ENCODE measurements at places on chromosomes 13 and 19.

DNA sequence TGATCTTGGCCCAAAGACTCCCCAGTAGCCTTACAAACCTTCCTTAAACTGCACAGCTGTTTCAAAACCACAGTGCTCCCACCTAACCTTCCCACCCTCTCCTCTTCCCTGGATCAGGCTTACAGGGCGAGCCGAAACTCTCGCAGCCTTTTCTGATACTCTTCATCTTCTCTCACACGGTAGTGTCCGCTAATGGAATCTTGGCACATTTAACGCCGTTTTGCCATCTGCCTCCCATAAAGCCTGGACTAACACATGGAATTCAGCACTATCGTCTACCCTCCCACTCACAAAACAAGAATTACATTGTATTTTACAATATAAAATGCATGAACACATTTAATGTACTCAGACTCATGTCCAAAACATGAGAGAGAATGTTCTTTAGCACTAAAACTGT lies 135.9 kb downstream of the RAP2A start:
- no peak for DNase-seq

DNA sequence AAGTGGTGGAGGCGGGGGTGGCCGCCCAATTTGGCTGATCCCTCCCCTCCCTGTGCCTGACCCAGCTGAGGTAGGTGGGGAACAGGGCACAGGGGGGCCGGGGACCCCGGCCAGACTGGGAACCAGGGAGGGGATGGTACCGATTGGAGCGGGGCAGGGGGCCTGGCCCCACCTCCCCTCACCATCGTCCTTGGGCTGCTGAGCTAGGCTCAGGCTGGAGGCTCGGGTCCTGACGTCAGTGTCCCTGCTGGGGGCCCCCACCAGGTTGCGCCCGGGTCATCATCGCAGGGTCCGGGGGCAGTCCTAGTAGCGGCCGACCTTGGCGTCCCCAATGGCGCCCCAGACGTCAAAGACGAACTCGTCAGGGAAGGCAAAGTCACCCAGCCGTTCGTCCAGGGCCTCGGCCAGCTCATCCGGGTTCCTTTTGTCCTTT lies 3.0 kb upstream of the PTGER1 start:
- DNase-seq = no peak

DNA sequence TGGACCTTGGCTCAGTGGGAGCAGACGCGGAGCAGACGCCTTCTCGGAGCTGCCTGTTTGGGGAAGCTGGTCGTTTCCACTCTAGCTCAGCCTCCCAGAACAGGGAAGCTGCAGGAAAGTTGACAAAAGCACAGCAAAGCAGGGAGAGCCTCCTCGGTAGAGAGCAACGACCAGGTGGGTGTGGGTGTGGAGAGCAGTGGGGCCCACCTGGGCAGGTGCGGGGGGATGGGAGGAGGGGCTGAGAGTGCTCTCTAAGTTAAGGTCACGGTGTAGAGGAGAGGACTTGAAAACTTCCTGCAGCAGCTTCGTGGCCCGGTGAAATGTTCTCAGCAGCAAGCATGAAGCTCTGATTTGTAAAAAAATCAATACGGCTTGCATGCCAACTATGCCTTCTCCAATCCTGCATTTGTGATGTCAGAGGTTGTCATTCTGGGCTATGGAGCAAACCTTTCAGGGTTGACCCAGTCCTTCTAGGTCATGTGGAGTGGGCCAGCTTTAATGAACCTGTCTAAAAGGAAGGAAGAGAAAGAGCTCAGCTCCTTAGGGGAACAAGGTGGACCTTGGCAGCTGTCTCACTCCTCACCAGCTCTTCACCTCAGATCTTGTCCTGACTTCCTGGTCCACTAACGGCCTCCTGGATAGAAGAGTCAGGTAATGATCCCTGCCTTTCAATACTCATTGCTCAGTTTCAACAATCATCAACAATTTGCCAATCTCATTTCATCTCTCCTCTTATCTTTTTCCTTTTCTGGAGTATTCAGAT lies 85.8 kb upstream of the UBL3 start:
- DNase-seq = no peak

- DNase-seq = no peak
These were observed 1694.8 kb upstream of the PCDH20 start for GRCh38 chr13:63110466-63110865.

GRCh38 chr19:7372810-7373209 lies 24.1 kb downstream of the ARHGEF18 start:
- DNase-seq = no peak

DNA sequence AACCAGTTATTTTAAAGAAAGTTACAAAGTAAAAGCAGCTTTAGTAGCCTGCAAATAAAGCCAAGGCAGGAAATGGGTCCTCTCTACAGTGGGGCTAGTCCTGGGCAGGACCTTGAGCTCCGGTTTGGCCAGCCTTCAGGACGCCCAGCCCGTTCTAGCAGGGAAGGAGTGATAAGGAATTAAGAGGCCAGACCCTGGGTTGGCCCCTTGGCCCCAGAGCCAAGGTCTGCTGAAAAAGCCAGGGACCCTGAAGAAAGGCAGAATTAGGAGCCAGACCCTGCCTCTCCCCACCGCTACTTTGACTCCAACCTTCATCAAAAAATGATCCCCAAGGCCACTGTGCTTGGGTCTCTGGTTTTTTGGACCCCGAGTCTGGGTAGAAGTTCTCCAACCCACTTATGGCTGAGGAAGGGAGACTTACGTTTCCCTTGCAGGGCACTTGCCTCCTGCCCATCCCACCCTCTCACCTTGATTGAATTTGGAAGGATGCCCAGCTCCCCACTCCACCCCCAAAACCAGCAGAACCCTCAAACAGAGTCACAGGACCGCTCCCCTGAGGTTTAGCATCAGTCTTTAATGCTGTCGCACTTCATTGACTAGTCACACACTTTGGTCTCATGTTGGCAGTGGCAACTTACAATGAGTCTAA lies 3.9 kb downstream of the DNAJB1 start:
- no peak for DNase-seq

DNA sequence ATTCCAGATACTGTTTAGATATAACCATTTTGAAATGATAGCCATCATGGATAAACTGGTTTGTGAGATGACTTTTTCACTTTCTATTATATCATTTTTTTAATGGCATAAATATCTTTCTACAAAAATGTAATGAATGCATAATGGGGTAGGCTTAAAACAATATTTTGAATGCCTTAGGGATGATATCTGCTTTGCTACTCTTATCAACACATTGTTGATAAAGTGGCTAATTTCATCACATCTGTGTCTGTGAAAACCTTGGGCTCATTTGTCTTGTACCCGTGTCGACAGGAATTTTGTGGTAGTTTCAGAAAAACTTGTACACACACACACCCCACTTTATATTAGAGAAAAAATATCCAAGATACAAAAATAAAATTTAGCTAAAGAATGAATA lies 44.1 kb downstream of the SLITRK6 start:
- no peak for DNase-seq

- no peak for DNase-seq
These were observed 458.1 kb upstream of the ARGLU1 start for GRCh38 chr13:107025991-107026390.
